ENCODE measurements at places on chromosomes 5 and 9.

DNA sequence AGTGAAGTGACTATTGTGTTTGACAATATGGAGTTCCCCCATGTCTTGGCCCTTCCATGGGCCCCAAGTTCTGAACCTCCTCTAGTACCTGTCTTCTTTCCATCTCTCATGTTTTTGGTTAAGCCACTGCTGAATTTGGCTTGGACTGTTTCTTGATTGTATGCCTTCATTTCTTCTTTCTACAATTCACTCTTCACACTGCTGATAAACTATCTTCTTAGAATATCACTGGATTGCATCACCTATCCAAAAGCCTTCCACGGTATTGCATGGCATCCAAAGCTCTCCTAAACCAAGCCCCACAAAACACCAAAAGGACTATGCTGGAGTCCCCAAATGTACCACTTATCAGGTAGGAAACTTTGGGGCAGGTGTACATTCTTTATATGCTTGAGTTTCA lies 4.3 kb upstream of the POC5 start:
- no peak for DNase-seq

- DNase-seq: no peak
These were observed 97.6 kb upstream of the ADAMTS19 start for GRCh38 chr5:129362456-129362855.

DNA sequence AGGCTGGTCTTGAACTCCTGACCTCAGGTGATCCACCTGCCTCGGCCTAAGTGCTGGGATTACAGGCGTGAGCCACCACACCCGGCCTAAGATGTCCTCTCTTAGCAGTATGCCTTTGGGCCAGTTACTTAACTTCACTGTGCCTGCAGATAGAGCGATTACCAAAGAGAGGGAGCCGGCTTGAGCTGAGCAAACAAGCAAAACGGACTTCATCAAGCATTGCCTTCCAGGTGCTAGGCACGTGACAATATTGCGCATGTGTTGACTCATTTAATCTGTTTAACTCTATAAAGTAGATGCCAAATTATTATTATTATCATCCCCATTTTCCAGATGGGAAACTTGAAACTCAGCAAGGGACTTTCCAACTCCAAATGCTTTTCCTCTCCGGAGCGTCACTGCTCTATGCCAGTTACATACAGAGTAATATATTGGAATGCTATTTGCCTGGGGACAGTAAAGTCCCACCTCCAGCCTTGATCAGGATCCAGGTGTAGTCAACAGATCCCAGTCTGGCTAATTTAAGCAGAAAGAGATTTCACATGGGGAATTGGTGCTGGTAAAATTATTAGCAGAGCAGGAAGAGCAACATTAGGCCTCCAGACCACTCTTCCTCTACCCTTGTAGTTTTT lies 5.6 kb upstream of the C9orf152 start:
- DNase-seq: no peak

DNA sequence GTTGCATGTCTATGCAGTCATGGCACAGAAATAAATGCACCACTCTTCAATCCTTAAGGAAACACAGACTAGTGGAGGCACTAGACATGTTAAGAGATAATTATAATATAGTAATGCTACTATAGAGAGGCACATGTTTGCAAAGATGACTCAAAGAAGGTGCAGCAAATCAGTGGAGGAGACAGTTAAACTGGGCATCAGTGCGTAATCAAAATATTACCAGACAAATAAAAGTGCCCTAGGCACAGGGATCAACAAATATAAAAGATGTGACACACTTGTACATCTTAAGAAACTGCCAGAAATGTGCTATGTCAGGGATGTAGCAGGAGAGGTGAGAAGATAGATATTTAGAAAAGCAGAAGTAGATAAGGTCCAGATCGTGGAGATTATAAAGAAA lies 642.1 kb downstream of the SLCO4C1 start:
- DNase-seq: no peak

- no peak for DNase-seq
These were observed 142.9 kb downstream of the PLK2 start for GRCh38 chr5:58317009-58317408.

- no peak for DNase-seq
These were observed 285.3 kb upstream of the ADRA1B start for GRCh38 chr5:159631001-159631400.

GRCh38 chr5:170865622-170866021 lies 3.8 kb downstream of the RANBP17 start:
- DNase-seq: no peak

DNA sequence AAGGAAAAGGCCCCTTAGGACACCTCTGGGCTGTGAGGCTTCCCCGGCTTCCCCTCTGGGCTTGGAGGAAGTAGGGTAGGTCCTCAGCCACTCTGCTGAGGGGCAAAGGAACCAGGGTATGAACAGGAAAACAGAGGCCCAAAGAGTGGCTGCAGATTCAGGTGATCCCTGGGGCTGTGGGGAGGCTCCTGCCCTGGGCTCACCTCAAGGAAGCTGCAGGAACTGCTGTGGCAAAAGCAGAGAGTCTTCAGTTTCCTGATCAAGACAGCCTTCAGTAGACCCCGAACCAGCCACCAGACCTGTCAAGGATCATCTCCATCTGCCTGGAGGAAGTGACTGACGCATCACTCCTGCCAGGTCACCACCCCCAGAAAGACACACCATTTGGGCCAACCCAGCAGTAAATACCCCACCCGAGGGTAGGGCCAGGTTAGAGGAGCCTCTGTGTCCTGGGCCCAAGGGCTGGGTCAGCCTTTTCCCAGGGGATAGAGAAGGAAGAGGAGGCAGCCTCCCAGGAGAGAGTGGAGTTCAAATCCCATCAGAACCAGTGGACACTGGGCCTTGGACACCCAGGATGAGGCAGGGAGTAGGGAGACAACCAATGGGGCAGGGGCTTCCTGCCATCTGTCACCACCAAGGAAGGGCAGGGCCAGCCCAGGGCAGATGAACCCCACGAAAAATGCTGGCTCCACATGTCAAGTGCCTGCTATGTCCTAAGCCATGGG lies 5.8 kb upstream of the ST6GALNAC6 start:
- peak; percentile 88 for DNase-seq

DNA sequence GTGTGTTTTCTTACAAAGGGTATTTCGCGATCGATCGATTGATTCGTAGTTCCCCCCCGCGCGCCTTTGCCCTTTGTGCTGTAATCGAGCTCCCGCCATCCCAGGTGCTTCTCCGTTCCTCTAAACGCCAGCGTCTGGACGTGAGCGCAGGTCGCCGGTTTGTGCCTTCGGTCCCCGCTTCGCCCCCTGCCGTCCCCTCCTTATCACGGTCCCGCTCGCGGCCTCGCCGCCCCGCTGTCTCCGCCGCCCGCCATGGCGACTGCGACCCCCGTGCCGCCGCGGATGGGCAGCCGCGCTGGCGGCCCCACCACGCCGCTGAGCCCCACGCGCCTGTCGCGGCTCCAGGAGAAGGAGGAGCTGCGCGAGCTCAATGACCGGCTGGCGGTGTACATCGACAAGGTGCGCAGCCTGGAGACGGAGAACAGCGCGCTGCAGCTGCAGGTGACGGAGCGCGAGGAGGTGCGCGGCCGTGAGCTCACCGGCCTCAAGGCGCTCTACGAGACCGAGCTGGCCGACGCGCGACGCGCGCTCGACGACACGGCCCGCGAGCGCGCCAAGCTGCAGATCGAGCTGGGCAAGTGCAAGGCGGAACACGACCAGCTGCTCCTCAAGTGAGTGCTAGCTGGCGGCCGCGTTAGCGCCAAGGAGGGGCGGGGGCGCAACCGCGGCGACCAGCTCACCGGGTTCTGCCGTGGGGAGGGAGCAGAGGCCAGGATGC lies 480 bp downstream of the LMNB1 start:
- DNase-seq: peak; percentile 35

GRCh38 chr5:141805874-141806595 lies 72.2 kb downstream of the PCDH1 start:
- DNase-seq: no peak

DNA sequence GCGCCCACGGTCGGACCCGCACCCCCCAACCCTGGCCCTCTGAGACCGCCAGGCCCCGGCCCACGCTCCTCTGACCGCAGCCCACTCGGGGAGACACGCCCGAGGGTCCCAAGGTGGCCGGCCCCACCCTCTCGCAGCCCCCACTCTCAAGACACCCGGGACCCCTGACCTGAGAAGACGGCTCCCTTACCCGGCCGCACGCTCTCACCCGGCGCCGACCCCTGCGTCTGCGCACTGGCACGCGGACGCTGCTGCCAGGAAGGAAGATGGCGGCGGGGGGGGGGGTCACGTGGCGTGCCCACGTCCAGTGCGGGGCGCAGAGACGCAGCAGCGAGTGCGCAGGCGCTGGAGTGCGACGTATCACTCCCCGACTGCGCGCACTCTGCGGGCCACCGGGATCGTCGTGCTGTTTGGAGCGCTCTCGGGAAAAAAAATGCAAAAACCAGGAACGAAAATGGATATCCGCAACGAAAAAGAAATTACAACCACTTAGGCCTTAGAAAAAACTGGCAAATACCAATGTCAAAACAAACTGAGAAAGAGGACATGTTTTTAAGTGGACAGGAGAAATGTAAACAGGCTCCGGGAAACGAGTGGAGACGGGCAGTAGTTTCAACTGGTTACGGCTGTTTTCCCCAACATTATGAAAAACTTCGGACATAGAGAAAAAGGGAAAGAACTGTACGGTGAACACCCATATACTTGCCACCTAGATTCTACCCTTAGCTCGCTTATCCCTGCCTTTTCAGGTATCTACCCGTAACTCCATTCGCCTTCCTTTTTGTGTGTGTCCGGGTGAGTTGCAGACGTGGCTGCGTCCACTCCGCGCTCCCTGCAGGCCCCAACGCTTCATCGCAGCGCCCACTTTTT lies at the start of gene MRPL36:
Gene MRPL36 (minus strand): TSS at position 236 of the 870 bp plus-strand sequence. CDS start 902 bp downstream, outside the sequence.
- DNase-seq: peak; percentile 92

GRCh38 chr9:37370968-37371563 lies 51.4 kb upstream of the GRHPR start:
- no peak for DNase-seq

DNA sequence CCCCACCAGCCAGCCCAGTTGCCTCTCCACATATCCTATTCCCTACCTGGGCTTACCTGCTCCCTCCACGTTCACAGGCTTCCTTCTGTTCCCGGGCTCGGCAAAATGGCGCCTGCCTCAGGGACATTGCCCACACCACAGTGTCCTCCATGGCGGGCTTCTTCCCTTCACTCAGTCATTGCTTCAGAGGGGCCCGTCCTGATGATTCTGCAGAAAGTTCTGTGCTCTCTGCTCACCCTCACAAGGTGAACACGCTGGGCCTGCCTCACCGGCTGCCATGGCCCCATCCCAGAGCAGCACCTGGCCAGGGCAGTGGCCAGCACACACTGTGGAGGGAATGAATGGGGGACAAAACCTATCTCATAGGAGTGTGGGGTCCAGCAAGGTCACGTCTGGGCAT lies 313.0 kb downstream of the GADD45G start:
- DNase-seq: no peak

- DNase-seq: no peak
These were observed 354.3 kb downstream of the RAB3C start for GRCh38 chr5:58937031-58937681.
